Effector CD8-positive, alpha-beta T cell (primary cell): ENCODE measurements at places on chromosomes 7 and 10.

DNA sequence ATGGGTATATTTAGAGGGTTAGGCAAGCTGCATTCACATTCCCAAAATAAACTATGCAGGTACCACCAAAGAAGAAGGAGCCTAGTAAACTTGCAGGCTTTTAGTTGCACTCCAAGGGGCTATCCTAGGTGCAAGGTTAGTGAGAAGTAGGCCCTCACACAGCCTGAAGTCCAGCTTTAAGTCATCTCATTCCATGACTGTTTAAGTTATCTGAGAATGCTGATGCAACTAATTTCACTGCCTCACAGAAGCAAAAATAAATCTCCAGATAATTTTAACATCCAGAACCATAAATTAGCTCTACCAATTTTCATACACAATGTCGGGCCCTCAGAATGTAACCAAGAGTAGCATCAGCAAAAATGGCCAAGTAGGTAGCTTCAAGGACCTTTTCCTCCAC lies 34.3 kb upstream of the HHEX start:
- no peak for DNase-seq

DNA sequence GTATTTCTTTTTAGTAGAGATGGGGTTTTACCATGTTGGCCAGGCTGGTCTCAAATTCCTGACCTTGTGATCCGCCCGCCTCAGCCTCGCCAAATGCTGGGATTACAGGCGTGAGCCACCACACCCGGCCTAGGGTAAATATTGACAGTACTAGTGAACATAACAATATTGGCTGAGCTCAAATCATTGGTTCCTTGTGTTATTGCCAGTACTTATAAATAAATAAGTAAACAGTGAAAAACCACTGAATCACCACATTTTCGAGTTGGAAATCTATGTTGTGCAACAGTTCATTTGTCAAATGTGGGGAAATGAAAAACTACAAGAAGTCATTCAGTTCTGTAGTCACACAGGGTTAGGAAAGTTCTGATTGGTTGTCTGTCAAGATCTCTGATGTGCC lies 15.8 kb downstream of the RPP30 start:
- DNase-seq: no peak

DNA sequence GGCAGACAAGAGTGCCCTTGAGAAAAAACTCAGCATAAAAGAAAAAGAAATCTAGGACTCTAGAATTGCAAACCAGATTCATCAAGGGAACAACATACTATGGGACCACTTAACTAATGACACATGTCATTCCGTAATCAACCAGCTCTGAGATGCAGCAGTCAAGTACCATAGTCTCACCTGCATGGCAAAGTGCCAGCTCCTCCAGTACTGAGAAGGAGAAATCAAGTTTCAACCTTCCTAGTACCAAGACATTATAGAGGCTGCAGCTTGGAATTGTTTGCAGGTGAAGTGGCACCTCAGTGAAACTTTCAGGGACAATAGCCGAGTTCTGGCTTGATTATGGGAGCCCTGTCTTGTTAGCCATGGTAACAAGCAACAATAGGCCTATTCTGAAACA lies 11.5 kb downstream of the STEAP1 start:
- DNase-seq: no peak

GRCh38 chr10:60989400-60989876 lies 45.5 kb upstream of the RHOBTB1 start:
- DNase-seq: no peak

DNA sequence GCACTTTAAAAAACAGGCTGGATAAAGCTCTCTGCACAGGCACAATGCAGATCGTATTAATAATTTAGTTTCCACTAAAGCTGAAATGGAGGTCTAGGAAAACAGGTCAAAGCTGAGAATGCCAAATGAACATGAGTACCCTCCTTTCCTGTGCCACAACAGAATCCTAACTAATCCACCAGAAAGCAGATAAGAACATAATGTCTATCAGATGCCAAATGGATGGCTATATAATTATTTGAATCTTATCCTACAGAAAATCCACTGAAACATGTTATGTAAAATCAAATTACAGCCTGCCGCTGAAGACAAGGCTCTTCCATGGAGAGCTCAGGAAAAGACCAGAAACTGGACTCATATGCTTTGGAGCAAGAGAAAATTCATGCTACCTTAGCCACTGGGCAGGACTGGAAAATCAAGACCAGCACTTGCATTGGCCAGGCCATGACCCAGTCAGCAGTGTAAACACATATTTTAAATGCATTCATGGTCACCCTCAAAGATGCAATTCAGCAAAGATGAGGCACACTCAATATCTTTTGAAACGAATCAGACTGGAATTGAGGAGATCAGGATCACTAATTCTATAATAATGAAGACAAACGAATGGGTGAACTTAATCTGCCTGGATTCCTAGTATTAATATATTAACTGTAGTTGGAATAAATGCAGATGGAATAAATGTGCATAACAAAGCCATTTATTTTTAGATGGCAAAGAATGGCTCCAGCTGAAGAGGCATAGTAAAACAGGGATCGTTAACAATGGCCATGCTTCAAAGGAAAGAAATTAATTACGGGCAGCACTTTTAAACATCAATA lies 13.2 kb downstream of the ANK3 start:
- DNase-seq: no peak

DNA sequence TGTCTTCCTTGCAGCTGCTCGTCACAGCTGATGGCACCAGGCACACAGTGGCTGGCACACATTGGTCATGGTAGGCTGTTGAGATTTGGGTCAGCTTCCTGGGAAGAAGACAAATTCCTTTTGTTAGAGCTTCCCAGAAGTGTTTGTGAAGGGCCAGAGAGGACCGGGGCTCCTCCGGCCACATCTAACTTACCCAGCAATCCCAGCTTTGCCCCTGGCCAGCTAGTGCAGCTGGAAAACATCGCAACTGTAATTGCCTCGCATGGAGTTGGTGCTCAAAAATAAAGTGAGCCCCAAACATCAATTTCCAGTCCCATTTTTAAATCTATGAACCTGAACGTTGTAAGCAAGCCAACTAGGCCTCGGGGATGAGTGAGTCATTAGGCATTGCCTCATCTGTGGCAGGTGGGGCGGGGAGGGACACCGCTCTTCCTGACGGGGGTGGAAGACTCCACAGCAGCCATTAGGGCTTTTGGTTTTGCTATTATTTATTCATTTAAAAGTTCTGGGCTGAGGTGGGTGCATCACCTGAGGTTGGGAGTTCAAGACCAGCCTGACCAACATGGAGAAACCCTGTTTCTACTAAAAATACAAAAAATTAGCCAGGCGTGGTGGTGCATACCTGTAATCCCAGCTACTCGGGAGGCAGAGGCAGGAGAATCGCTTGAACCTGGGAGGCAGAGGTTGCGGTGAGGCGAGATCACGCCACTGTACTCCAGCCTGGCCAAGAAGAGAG lies 12.4 kb downstream of the CPA5 start:
- no peak for DNase-seq

DNA sequence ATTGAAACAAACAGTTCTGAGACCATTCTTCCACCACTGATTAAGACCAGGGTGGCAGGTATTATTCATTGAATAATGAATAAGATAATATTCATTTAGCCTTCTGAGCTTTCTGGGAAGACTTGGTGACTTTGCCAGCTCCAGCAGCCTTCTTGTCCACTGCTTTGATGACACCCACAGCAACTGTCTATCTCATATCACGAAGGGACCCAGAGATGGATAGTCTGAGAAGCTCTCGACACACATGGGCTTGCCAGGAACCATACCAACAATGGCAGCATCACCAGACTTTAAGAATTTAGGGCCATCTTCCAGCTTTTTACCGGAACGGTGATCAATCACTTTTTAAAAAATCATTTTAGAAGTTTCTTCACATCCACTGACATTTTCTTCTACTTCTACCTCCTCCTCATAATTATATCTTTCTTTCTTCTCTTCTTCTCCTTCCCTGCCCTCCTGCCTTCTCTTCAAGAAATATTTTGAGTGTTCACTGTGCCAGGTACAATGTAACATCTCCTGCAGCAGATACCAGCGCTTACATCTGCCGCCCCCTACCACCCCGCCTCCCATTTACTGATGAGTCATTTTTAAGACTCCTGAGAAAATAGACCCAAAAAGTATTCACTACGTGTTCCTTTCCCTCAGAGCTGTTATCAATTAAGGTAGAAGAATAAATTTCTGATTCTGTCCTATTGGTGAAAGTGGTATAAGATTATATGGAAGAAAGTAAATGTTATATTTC lies 101.7 kb downstream of the VTI1A start:
- DNase-seq: no peak

- DNase-seq: no peak
Observed at GRCh38 chr10:90842725-90843124, 15.1 kb downstream of the HTR7 start.

DNA sequence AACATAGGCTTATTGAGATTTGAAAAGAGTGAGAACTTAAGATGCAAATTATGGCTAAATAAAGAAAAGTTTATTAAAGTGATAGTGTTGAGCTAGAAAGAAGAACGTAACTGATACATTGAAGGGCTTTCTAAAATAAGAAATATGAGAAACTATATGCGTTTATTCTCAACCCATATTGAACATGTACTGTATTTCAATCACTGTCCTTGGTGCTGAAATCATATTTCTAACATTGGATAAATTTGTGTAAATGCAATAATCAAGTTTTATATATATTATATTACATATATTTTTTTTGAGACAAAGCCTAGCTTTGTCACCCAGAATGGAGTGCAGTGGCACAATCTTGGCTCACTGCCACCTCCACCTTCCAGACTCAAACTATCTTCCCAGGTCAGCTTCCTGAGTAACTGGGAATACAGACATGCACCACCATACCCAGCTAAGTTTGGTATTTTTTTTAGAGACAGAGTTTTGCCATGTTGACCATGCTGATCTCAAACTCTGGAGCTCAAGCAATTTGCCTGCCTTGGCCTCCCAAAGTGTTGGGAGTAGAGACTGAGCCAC lies 1065.8 kb downstream of the REEP3 start:
- DNase-seq: no peak

GRCh38 chr10:128147064-128147463 lies 20.8 kb upstream of the MKI67 start:
- DNase-seq: no peak

DNA sequence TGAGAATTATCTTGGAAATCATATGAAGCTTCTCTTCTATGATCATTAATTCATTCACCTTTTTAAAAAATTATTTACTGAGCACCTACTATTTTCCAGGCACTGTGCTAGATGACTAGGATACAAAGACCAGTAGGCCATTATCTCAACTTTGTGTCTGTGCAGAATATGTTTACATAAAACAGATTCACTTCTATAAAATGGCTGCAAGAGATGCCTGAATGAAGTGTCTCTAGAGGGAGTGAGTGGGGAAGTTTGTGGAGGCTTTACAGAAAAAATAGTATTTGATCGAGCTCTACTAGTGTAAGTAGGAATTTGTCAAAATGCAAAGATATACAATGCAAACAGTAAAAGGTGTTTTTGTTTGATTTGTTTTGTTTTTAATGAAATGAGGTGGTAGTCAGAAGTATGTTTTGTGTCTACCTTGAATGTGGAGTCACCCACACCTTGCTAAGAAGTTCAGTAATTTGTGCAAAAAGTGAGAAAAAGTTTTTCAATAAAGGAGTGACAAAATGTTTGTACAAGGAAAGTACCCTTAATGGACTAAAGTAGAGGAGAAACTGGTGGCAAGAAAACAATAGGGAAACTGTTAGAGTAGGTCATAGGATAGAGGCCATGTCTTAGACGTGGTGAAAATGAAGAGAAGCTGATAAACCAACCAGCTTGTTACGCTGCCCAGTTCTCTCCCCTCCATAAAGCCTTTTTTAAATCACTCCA lies 125.5 kb downstream of the KCND2 start:
- no peak for DNase-seq

DNA sequence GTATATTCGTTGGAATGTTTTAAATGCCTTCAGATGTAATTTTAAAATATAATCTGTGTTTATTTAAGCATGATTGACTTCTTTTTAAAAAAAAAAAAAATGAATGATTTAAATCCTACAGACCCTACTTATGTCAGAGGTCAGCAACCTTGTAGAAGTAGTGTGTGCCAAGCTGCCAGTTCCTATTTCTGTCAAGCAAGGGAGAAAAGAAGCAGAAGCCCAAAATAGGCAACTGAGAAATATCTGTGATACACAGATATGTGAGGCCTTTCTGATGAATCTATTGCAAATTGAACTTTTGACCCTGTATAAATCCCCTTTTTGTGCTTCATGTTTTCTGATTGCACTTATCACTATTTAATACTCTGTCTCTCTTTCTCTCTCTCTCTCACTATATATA lies 199.5 kb downstream of the LRRN3 start:
- no peak for DNase-seq

DNA sequence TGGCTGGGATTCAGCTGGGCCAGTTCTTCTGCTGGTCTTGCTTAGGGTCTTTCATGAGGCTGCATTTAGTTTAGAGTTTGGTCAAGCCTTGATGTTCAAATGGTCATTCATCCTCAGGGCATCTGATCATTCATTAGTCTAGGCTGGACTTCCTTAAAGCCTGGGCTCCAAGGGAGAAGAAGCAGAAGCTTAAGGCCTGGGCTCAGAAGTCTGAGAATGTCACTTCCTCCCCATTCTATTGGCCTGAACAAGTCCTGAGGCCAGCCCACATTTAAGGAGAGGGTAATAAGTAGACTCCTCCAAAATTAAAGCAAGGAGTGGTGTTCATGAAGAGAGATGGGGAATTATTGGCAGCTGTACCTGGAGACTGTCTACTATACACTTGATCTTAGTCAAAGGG lies 193.2 kb upstream of the HABP2 start:
- no peak for DNase-seq

DNA sequence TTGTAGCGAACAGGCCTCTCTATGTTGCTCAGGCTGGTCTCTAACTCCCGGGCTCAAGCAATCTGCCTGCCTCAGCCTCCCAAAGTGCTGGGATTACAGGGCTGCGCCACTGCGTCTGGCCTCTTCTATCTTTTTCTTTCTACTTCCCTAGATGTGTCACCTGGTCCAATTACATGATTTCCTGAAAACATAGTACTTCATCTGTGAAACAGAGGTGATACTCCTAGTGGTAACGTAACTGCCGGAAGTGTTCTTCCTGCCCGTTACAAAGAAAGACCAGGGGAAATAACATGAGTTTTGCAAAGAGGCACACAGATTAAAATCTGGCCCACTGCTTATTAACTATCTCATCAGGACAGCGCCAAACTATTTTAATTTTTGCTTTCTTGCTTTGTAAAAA lies 18.4 kb upstream of the HGF start:
- DNase-seq: no peak

DNA sequence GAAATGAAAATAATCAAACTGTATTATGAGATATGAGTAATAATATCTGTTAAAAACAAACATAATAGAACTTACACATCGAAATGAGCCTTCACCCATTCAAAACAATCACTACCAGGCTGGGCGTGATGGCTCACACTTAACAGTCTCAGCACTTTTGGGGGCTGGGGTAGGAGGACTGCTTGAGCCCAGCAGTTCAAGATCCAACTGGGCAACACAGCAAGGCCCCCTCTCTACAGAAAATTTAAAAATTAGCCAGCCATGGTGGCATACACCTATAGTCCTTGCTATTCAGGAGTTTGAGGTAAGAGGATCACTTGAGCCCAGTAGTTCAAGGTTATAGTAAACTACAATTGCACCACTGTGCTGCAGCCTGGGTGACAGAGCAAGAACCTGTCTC lies 75.8 kb downstream of the NT5C2 start:
- DNase-seq: no peak

GRCh38 chr7:101792051-101792681 lies 25.3 kb upstream of the CUX1 start:
- no peak for DNase-seq

- no peak for DNase-seq
Observed at GRCh38 chr7:39624935-39625694, 1.7 kb downstream of the RALA start.
